ENCODE measurements at places on chromosomes 5 and 9.

GRCh38 chr5:133266527-133266878 lies 214.7 kb downstream of the HSPA4 start:
- no peak for DNase-seq

DNA sequence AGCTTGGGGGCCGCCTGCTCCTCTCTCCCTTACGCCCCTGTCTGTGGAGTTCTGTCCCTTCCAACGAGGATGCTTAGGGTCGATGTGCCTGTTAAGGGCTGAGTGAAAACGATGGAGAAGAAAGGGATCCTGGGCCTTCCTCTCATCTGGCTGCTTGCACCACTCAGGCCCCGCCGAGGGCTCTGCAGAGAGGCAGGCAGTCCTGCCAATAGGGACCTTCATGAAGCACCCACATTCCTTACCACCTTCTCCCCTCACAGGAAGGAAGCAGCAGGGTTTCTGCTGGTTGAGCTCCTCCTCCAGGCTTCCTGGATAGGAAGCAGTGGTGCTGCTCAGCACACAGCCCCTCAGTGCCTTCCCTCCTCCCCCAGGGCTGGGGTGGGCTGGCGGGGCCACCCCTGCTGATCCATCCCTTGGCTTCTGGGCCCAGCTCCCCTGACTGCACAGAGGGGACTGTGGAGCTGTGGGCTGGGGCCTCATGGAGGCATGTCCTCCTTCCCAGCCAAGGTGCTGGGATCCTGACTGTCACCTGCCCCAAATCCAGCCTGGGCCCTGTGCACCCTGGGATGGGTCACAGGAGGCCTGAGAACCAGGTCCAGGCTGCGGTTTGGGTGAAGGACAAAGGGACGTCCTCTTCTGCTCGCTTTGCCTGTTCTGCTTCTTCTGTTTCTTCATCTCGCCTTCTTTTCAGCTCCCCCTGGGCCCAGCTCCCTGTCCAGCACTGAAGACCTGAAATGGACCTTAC lies 50.5 kb downstream of the AHRR start:
- DNase-seq = no peak

GRCh38 chr5:127486471-127486870 lies 31.0 kb upstream of the PRRC1 start:
- DNase-seq = peak; percentile 16

DNA sequence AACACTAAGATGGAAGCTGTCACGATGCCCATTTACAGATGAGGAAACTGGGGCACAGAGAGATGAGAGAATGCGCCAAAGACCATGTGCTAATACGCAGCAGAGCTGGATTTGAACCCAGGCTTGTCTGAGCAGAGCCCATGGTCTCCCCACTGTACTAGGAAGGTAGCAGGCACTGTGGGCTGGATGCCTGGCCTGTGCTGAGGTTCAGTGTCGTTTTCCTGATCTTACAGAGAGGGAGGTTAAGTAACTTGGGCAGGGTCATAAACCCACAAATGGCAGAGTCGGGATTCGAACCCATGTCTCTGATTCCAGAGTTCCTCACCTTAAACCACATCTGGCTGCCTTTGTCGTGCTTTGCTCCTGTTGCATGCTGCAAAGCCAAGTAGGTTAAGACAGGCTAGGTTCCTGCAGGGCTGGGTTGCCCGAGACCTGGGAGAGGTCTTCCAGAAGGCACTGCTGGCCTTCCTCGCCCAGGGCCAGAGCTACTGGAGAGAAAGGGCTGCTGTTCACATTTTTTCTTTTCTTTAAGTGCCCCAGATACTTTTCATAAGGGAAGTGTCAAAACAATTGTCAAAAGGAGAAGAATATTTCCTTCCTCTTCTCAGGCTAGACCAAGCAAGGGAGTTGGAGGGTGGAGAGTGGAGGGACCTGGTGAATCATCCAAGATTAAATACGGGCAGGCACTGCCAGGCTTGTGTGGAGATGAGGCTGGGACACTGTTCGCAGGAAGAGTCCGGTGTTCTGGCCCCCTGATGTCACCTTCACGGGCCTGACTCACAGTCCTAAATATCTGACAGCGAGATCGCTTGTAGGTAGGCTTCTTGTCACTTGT lies 3.2 kb downstream of the NEK6 start:
- no peak for DNase-seq

DNA sequence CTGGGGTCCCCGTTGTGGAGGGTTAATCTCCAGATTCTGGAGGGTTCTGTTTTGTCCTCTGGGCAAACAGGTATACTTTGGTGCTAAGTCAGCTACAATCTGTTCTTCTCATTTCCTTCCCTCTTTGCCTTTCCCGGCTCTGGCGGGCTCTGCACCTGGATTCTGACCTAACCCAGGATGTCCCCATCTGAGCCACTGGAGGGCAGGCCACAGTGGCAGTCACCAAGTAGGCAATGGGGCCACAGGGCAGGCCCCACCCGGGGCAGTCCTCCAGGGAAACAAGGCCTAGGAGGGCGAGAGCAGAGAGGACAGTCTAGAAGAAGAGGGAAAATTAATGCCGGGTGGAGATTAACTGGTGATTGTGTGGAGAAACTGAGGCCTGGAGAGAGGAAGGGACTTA lies 40.4 kb upstream of the HRH2 start:
- no peak for DNase-seq

- DNase-seq = no peak
Measured at GRCh38 chr9:126131066-126132010, 195.3 kb upstream of the MVB12B start.

- no peak for DNase-seq
Measured at GRCh38 chr9:33718987-33719386, 76.4 kb upstream of the PRSS3 start.

GRCh38 chr9:136977223-136977622 lies at the start of gene PTGDS:
TSS of gene PTGDS (plus strand) at chr9:136977504. CDS start at chr9:136977579, 75 bp downstream.
- DNase-seq = peak; percentile 97

GRCh38 chr5:92713335-92713743 lies 867.7 kb downstream of the NR2F1-AS1 start:
- DNase-seq = no peak

All from putamen (tissue), 1 donor.